8988T (cell line): ENCODE measurements at places on chromosomes 16 and 17.

DNA sequence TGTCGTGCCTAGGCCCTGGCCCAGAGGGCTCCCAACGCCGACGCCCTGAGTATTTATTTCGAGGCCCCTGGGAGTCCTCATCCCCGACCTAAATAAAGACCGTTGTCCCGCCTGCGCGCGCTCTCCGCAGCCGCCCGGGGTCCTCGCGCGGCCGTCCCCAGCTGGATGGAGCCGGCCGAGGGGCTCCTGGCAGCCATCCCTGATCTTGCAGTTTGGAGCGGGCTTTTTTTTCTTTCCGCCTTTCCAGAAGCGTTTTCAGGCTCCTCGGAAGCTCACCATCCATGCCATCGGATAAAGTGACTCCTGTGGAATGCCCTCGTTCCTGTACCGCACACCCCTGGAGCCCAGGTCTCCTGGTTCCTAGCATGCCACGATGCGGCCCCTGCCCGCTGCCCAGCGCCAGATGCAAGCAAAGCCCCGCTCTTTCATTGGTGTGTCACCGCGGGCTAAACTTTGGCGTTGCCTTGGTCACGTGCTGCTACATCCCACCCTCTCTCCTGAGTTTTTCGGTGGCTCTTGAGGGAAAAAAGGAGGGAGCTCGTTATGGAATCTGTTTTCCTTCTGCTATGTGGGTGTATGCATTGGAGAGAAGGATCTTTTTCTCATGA is 716 bp downstream of the TMEM94 start:
- DNase-seq, result no peak

DNA sequence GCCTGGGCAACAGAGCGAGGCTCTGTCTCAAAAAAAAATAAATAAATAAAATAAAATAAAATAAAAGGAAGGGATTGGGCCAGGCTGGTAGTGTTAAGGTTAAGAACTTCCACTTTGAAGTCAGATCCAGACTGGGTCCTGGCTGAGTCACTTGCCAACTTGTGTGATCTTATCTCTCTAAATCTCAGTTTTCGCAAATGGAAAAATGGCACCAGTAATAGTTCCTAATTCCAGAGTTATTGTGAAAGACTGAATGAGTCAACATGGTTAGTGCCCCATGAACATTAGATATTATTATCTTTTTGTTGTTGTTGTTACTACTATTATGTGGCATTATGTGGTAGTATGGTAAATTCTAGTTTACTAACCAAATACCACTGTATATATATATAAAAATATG is 188.0 kb upstream of the AXIN2 start:
- DNase-seq, result no peak

DNA sequence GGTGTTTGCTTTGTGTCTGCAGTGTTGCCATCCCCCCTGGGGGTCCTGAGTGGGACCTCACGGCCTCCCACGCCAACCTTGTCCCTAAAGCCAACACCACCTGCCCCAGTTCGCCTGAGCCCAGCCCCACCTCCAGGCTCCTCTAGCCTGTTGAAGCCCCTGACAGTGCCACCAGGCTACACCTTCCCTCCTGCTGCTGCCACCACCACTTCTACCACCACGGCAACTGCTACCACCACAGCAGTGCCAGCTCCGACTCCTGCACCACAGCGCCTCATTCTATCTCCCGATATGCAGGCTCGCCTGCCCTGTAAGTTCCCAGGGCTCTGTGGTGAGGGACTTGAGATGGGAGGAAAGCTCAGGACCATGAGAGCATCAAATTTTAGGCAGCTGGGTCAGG is 22.2 kb downstream of the SRCAP start:
- DNase-seq, result no peak

DNA sequence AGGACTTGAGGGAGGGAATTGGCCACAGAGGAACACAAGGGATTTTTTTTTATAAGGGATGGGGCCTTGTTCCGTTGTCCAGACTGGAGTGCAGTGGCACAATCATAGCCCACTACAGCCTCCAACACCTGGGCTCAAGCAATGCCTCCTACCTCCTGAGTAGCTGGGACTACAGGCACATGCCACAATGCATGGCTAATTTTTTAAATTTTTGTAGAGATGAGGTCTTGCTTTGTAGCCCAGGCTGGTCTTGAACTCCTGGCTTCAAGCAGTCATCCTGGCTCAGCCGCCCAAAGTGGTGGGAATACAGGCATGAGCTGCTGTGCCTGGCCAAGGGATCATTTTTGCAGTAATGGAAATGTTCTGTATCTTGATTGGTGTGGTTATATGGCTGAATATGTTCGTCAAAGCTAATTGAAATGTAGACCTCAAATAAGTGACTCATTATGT is 56.9 kb downstream of the VMP1 start:
- no peak for DNase-seq

- no peak for DNase-seq
These were observed 29.5 kb upstream of the RPH3AL start for GRCh38 chr17:381941-382643.
